ENCODE measurements at places on chromosomes 7 and 10.
A peak's percentile ranks its signal among the peaks of the same experiment; 100 is the strongest.

DNA sequence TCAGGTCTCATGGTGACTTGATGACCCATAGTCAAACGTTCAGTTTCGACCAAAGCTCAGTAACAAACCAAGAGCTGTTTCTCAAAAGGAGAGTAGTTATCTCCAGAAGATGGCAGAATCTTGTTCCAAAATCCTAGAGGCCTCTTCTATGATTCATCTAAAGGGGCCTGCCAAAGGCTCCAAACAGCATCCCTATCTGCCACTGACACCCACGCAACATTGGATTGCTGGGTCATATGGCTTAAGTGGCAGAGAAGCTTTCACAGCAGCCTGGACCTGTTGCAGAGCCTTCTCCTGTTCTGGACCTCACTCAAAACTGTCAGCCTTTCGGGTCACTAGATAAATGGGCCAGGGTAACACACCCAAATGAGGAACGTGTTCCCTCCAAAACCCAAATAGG lies 54.0 kb upstream of the LRRC18 start:
- no peak for DNase-seq

DNA sequence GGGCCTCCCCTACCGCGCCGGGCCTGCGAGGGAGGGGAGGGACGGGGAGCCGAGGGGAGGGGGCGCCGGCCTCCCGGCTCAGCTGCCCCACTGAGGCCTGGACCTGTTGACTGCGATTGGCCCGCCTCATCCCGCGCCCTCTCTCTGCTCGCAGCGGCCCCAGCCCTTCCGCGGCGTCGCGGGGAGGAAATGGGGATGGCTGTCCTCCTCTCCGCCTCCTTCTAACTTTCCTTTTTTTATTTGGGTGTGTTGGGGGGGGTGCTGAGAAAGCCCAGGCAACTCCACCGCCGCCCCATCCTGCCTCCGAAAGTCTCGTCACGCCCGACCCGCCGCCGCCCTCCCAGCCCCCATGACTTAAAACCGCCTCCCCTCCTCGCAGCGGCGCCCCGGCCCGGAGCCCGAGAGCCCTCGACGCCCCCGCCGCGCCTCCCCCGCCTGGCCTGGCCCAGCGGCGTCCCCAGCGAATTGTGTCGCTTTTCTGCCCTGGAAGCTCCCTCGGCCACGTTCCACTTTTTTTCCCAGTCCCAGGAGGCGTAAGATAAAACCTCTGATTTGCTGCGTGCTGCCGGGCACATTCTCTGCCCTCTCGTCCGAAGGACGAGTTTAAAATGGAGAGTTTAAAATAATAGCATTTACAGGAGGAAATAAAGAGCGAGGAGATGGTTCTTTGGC lies 842 bp upstream of the SKIDA1 start:
- peak; percentile 79 for DNase-seq

GRCh38 chr10:117537904-117538524 lies 4.5 kb upstream of the EMX2 start:
- DNase-seq: no peak

DNA sequence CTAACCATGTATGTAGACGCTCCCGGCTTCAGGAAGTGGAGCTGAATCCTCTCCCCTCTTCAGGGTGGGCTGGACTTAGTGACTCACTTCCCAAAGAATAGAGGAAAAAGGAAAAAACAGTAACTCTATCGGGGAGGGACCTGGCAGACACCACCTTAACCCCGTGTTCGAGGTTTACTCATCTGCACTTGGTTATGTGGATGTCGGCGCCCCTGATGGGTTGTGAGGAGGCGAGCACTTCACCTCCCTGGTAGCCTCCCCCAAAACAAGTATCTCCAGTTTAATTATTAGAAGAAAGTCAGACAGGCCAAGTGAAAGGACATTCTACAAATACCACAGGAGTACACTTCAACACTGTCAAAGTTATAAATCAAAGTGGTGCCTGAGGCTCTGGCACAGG lies 559.7 kb downstream of the TCERG1L start:
- DNase-seq: no peak

- DNase-seq: peak; percentile 82
Measured at GRCh38 chr10:69492091-69492745, 41.0 kb downstream of the TSPAN15 start.

- no peak for DNase-seq
Measured at GRCh38 chr7:12783421-12784095, 96.1 kb downstream of the ARL4A start.

- no peak for DNase-seq
Measured at GRCh38 chr7:50988465-50988864, 205.8 kb upstream of the GRB10 start.

GRCh38 chr7:47088329-47089067 lies 493.4 kb downstream of the TNS3 start:
- peak; percentile 38 for DNase-seq

DNA sequence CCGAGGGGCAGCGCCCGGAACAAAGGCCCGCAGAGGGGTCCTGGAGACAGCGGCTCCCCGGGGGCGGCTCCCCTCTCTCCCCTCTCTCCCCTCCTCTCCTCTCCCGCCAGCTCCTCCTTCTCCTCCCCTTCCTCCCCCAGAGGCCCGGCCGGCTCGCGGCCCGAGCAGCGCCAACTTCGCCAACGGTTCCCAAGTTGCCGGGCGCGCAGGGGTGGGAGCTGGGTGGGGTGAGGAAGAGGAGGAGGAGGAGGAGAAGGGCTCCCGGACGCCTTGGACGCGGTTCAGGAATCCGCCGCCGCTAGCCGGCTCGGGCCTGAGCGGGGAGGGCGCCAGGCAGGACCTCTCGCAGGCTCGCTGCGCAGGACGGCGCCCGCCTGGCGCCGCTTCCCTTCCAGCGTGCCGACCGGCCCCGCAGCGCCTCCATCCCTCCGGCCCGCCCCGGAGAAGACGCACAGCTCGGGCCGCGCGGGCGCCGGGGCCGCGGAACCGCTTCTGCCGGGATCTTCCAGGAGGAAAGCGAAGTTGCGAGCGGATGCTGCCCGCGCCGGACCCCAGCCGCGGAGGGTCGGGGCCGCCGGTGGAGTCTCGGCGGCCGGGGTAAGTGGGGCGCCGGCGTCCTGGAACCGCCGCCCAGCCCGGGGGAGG lies at the start of gene CHST3:
Gene CHST3 (plus strand): TSS at position 298 of the 645 bp plus-strand sequence. CDS start 41,448 bp downstream, outside the sequence.
- peak; percentile 71 for DNase-seq

DNA sequence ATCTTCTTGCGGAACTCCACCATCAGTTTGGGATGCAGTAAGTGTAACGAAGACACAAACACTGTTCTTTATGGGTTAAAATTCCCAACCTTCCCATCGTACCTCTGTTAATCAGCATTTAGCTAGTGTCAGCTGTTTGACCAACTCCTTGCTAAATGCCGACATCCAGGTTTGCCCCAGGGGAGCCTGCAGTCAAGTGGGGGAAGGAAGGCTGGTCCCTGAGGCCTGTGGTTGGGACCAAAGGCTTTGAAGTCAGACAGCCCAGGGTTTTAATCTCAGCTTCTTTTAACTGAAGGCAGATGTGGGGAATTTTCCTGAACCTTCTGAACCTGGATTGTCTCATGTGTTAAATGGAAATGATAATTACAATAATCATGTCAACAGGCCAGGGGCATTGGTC lies 443.7 kb downstream of the GLRX3 start:
- DNase-seq: no peak
